ENCODE measurements at places on chromosomes 7 and 10.

GRCh38 chr10:55091691-55092328 lies 290.8 kb upstream of the PCDH15 start:
- peak; percentile 22 for DNase-seq

GRCh38 chr10:23253780-23254179 lies 61.7 kb downstream of the PTF1A start:
- DNase-seq = no peak

- no peak for DNase-seq
Measured at GRCh38 chr10:70117646-70118045, 15.0 kb downstream of the AIFM2 start.

DNA sequence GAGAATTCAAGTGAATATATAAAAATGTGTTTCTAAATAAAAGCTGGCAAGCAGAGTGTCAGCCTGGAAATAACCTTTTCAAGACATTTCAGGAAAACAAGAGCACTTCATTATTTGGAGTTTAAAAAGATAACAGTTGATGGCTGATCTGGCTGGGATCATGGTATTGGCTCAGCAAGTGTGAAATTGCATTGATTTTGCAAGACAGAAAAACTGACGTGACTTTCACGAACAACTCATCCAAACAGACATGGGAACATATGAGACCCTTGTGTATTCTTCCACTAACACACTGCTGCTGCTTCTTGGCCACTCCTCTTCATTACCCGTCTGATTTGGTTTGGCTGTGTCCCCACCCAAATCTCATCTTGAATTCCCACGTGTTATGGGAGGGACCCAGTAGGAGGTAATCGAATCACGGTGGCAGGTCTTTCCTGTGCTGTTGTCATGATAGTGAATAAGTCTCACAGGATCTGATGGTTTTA lies 108.5 kb downstream of the RAB18 start:
- DNase-seq = no peak

DNA sequence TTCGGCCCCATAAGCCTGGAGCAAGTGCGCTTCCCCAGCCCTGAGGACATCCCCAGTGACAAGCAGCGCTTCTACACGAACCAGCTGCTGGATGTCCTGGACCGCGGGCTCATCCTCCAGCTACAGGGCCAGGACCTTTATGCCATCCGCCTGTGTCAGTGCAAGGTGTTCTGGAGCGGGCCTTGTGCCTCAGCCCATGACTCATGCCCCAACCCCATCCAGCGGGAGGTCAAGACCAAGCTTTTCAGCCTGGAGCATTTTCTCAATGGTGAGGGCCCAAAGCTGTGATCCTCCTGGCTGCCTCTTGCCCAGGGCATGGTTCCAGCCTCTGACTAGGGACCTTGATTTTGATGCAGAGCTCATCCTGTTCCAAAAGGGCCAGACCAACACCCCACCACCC lies 10.1 kb downstream of the IRF5 start:
- no peak for DNase-seq

GRCh38 chr7:45129181-45129800 lies 17.8 kb upstream of the TBRG4 start:
- DNase-seq = no peak

DNA sequence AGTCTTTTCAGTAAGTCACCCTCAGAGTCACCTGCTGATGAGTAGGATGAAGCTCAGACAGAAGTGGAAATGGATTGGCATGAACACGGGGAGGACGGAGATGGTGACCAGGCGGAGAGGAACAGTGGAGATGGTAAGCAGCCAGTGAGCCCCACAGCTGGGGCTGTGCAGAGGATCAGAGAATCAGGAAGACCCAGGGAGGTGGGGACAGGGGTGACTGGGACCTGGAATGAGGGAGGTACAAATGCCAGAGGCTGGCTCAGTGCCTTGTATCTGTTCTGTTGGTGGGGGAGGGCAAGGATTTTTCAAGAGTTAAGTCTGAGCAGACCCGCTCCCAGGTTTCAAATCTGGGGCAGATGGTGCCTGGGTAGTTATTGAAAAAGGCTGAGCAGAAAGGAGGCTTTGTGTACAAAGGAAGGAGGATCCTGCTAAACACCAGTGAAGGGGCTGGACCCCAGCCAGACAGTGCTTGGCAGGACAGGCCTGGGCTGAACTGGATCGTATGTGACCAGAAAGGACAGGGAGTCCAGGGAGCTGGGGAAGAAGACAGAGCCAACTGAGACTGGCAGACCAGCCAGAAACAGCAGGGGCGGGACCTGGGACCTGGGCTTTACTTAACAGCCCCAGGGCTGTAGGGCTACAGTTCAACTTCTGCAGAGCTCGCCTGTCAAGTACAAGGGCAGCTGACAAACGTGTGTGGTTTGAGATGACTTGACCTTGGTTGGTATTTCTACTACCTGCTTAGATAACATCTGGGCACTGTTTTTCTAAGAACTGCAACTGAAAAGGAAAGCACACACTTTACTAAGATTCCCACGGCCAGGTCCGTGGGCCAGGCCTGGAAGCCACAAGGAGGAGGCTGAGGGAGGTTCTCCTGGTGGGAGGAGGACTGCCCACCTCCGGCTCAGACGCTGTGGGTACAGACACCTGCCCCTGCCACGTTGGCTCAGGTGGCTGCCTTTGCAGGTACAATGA lies 13.2 kb upstream of the FRMPD2 start:
- no peak for DNase-seq

DNA sequence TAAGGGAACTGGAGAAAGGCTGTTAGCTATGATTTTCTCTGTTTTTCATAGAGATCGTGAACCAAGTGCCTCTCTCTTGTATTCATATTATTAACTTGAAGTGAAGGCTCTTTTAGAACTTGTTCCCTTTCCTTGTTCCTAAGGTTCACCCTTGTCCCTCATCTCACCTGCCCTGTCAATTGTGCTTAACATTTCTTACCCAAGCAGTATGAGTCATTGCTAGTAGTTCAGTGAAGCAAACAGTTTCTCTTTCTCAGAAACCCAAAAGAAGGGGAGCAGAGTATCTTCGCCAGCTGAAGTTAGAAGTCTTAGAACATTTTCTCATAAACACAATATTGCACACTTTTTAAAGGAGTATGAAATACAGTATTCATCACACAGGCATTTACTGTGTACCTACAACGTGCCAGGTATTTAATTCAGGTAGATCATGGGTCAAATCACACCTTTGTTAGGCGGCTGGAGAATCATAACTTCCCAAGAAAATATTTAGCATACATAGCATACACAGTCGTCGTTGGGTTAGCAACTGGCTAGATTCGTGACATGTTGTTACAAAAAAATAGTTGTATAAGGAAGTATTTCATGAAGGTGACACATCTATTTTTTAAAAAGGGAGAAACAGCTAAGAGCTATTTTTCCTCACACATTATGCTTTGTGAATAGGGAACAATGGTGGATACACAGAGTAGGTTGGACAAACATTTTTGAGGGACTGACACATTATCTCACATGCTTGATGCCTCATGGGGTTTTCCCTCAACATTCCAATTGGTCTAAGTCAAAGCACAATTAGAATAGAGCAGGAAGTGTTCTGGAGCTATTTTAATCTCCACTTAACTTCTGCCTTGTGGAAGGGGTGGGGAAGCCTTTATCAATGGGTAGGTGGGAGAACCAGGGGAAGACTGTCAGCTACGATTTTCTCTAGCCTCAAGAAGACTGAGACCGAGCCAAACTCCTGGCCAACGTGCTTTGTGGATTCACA lies 13.2 kb downstream of the HDAC9 start:
- no peak for DNase-seq

GRCh38 chr7:83072576-83073517 lies 89.8 kb downstream of the PCLO start:
- DNase-seq = no peak

DNA sequence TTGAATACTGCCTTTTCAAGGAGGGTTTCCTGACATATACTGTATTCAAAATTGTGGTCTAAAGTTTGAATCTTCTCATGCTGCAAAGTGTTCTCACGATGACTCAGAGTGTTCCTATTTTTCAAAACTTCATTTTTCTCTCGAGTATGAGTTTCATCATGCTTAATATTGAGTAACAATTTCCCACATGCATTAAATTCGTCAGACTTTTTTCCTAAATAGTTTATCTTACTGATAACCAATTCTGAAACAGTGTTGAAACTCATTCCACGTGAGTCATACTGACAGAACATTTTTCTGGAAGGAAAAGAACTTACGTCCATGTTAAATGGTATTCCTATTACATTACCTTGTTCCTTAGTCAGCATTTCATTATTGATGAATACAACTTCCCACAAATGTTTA lies 44.1 kb downstream of the ZNF33B start:
- DNase-seq = no peak

- peak; percentile 4 for DNase-seq
Measured at GRCh38 chr7:16847381-16847860, 34.4 kb downstream of the AGR3 start.

- no peak for DNase-seq
Measured at GRCh38 chr10:47127188-47127785, 172.7 kb upstream of the GDF10 start.

- DNase-seq = no peak
Measured at GRCh38 chr10:111784436-111784835, 399.1 kb downstream of the GPAM start.

- DNase-seq = no peak
Measured at GRCh38 chr7:2724453-2725177, 36.6 kb downstream of the AMZ1 start.

GRCh38 chr7:116223588-116223987 lies 13.2 kb downstream of the TES start:
- no peak for DNase-seq

- no peak for DNase-seq
Measured at GRCh38 chr10:13820119-13820963, 233.6 kb downstream of the PRPF18 start.

DNA sequence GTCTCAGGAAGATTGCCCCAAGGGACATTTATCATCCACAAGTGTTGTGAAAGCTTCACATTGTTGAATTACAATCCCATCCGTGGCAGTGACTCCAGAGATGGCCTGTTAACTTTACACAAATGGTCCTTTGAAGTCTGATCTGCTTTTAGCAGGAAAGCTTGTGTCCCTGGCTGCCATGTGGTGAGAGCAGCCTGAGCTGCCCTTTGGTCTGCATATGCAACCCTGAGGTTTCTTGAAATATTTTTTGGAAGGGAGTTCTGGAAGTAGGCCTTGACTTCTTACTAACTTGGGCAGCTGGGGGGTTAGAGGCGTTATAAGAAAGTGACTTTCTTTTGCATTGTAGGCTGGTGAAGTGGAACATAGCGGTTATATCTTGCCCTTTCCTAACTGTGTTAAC lies 41.3 kb upstream of the FAM180A start:
- no peak for DNase-seq

DNA sequence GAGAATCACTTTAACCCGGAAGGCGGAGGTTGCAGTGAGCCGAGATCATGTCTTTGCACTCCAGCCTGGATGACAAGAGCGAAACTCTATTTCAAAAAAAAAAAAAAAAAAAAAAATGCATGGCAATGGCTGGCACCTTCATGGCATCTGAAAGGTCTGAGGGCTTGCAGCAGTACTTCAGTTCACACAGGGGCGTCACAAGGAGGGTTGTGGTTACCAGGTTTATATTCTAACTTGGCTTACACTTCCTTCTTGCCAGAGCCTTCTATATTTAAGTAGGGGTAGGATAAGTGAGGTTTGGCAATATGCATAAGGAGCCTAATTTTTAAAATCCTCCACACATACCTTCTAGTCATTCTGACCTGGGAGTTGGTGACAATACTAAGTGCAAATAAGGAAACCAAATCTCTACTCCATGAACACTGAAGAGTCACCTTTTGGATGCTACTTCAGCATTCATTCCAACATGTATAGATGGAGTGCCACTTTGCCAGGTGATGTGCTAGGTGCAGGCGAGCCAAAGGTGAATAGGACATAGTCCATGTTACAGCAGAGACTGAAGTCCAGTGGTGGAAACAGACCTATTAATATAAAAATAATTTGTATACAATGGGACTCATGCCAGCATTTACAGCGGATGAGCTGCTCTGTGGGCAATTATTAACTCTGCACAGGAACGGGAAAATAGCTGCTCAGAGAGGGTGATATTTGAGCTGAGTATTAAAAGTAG lies 57.8 kb upstream of the PDCD4 start:
- DNase-seq = no peak

GRCh38 chr7:2040201-2040892 lies 192.4 kb downstream of the MAD1L1 start:
- no peak for DNase-seq

DNA sequence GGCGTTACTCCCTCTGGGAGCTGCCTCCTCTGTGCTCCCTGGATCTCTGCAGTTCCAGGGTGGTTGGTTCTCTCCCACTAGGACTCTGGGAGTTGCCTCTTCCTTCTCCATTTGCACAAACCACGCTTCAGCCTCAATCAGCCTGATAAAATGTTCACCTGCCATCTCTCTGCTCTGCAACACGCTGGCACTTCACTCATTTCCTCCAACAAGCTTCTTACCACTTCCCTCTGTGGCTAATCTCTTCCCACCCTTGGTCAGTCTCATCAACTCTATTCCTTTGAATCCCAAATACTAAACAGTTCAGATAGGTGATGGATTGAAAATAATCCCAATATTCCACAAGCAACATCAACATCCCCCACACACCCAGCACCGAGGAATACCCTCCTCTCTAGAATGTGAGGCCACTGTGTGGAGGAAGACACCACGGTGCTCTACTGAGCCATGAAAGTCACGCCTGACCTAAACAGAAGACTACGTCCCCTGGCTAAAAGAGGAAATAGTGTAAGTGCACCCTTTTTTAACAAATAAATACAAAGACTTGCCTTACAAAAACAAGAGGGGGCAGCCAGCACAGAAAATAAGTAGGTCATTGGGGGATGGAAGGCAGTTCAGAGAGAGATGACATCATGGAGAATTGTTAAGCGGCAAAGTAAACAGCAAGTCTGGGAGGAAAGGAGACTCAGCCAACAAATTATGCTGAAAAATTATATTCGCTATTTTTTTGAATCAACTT lies 1.9 kb upstream of the FAM170B start:
- no peak for DNase-seq

GRCh38 chr10:50604049-50604640 lies 19.6 kb downstream of the SGMS1 start:
- DNase-seq = peak; percentile 78

DNA sequence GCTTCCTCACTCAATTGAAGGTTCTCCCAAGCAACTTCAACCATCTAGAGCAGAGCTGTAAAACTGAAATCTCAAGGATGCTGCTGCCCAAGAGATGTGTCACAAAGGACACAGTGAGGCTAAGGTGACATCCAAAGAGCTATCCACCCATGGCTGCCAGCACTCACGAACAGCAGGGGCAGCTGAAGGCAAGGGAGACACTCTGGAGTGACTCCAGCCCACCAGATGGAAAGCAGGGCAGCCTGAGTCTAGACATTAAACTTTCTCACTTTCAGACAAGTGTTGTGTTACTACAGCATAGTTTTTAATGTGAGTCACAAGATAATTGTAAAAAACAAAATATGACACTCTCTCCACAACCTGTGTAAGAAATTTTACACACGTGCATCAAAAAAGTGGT lies 113.5 kb downstream of the LARP4B start:
- DNase-seq = no peak
